ENCODE measurements at places on chromosomes 1 and 21.

- no peak for DNase-seq
Observed at GRCh38 chr1:44985747-44986359, 542 bp downstream of the EIF2B3 start.

DNA sequence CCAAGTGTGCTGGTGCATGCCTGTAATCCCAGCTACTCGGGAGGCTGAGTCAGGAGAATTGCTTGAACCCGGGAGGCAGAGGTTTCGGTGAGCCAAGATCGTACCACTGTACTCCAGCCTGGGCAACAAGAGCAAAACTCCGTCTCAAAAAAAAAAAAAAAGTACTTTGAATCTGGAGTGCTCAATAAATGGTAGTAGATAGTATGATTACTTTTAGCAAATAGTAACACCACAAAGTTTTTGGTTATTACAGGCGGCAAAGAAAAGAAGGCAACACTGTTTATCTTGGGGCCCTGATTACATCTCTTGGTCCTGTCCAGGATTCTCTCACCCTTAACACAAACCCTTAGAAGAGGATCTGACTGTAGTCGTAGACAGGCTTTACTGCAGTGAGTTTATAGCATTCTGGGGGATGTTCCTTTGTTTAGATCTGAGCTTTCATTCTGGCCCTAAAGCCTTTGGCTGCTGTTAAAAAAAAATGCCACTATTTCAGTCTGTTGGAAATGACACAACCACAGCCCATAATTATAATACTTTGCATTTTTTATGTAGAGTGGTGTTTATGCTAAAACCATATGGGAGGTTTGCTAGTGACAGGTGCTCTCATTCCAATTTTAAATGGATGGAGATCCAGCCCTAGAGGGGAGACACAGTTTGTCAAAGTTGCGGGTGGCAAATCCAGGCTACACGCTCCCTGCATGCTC is 79.7 kb upstream of the SLC2A1 start:
- no peak for DNase-seq

GRCh38 chr1:228430243-228430642 is 13.6 kb upstream of the TRIM17 start:
- DNase-seq, result no peak

GRCh38 chr1:119097380-119097779 is 43.1 kb downstream of the WARS2 start:
- no peak for DNase-seq

GRCh38 chr1:29258976-29259801 is 22.9 kb downstream of the PTPRU start:
- no peak for DNase-seq

GRCh38 chr1:22892789-22893188 is 79.9 kb downstream of the LACTBL1 start:
- DNase-seq, result no peak

DNA sequence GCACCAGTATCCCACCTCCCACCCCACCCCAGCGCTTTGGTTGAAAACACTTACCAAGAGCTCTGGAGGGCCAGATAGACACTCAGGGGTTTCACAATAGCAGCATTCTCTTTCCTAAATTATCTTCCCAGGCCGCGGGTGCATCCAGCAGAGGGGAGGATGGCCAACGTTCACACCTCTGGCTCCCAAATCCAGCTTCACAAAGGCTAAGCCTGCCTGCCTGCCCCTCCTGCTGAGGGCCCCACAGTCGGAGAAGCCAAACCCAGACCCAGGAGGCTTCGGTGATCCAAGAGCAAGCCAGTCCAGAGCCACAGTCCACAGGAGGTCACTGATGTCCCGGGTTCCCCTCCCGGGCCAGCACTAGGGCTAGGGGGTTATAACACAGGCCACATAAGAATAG is 231.9 kb downstream of the TRABD2B start:
- DNase-seq, result no peak

GRCh38 chr1:232891071-232891470 is 59.3 kb upstream of the NTPCR start:
- no peak for DNase-seq

DNA sequence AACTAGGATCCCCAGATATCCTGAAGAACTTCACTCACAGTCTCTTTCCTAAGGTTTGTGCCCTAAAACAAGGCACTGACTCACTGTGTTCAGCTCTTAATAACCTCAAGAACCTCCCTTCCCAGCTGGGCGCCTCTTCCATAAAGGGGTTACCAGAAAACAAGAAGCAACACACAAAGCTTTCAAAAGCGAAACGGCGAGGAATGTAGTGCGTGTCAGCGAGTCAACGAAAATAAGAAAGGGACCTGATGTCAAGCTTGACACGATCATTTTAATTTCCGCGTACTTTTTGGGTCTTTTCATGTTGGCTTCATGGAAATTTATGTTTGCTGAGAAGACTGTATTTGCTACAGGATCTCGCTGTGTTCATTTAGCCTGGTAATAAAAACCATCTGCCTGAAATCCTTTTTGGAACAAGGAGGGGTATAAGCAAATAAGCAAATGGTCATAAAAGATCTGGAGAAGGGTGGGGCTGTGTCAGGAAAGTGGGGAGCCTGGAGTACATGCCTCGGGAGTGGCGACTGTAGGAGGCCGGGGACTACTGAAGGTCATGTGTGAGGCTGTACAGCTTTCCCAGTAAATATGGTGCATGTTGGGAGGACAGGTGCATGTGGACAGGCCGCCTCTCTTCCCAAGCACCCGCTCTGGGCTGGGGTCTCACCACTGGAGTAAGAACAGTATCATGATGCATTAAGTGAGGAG is 11.4 kb upstream of the CLDN14 start:
- no peak for DNase-seq

GRCh38 chr1:24438423-24438901 is 22.9 kb downstream of the NIPAL3 start:
- peak; percentile 20 for DNase-seq

- no peak for DNase-seq
Observed at GRCh38 chr21:33424214-33424613, 21.0 kb downstream of the IFNGR2 start.

- DNase-seq, result no peak
Observed at GRCh38 chr1:68051475-68051874, 1.0 kb upstream of the DIRAS3 start.

DNA sequence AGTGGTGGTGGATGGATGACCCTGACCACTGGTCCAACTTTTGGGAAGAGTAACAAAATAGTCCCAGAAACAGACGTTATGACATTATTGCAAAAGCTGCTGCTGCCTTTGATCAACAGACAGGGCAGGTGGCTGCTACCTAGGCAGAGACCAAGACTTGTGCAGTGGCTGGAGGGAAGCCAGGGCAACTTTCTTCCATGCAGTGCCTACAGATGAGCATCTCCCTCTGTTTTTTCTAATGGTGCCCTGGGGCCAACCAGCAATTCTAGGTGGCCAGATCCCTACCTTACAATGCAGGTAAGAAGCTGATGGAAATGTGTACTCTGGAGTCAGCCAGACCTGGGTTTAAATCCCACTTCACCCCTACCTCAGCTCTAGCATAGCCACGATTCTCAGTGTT is 283.1 kb upstream of the POU3F1 start:
- DNase-seq, result no peak

GRCh38 chr1:233885196-233885920 is 19.1 kb upstream of the SLC35F3 start:
- DNase-seq, result no peak

DNA sequence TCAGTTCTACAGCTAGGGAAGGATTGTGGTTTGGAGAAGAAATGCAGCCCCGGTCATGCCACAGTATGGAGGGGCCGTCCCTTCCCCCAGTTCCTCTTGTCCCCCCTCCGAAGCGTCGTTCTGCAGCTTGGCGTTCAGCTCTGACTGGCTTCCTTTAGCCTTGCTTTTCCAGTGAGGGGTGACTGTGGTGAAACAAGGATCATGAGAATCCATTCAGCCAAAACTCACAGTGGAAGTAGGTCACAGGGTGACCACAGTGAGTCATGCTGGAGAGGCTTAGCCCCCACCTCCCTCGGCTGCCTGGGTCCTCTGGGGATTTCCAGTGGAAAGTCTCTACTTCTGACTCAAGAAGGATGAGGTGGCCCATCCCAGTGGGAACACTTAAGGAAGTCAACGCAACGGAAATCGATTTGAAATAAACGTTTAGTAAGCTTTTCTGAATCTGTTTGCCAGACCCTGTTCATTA is 37.3 kb upstream of the COL6A2 start:
- DNase-seq, result no peak

DNA sequence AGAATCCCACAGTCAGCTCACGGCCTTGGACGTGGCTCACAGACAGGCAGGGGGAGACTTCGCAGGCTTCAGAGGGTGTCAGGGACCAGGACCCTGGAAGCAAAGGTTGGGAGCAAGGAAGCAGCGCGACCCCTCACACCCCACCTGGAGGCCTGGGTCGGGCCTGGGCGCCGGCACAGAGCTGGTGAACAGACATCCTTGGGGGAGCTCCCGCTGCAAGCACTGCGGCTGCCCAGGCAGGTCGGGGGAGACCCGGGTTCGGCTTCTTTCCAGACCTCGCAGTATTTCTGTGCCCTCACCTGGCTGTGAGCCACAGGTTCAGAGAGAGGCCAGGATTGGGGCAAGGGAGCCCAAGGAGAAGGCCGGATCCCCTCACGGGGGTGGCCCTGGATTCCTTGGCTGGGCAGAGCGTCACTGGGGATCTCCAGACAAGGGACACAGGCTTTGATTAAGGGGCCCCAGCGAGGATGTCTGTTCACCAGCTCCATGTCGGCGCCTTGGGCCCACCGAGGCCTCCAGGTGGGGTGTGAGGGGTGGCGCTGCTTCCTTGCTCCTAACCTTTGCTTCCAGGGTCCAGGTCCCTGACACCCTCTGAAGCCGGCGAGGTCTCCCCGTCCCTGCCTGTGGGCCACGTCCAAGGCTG is 37.9 kb upstream of the TSPEAR start:
- no peak for DNase-seq

DNA sequence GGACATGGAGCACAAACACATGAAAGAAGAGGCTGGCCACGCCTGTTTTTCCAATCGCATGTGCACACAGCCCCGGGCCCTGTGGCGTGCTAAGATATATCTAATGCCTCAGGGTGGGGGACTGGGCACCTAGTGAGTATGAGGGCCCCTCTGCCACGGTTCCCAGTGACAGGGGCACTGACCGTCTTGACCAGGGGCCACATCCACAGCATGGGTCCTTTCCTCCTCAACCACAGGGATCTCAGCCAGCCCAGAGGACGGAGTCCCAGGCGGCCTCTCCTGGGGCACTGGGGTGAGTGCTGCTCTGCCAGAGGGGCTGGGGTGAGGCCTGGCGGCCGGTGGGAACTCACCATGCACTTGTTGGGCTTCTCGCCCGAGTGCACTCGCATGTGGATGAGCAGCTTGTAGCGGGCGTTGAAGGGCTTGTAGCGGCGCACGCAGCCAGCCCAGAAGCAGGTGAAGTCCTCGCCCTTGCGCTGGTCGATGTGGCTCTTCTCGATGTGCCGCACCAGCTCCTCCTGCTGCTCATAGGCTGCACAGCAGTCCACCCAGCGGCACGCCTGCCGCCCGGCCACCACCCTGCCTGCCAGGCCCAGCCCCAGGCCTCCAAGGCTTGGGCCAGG is 134.7 kb downstream of the DMRTB1 start:
- DNase-seq, result no peak

- no peak for DNase-seq
Observed at GRCh38 chr1:114061121-114061830, 82.0 kb downstream of the OLFML3 start.

- DNase-seq, result no peak
Observed at GRCh38 chr1:159554696-159555095, 18.9 kb upstream of the OR10J5 start.

DNA sequence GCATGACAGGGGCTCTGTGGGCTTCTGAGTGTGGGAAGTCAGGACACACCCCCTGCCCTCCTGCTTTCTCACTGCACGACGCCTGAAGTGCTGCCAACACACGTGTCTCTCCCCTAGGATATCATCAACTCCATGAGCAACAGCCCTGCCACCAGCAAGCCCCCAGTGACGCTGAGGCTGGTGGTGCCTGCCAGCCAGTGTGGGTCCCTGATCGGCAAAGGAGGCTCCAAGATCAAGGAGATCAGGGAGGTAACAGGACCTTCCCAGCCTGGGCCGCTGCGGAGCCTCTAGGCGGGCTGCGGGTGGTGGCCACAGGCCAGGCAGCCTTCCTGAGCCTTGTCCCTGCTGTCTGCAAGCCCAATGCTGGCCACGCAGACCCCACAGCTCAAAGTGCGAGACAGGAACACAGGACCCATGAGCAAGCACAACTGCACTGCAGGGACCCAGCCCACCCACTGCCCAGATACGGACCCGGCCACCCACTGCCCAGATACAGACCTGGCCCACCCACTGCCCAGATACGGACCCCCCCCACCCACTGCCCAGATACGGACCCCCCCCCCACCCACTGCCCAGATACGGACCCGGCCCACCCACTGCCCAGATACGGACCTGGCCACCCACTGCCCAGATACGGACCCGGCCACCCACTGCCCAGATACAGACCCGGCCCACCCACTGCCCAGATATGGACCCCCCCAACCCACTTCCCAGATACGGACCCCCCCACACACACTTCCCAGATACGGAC is 72.2 kb upstream of the COL6A1 start:
- no peak for DNase-seq

DNA sequence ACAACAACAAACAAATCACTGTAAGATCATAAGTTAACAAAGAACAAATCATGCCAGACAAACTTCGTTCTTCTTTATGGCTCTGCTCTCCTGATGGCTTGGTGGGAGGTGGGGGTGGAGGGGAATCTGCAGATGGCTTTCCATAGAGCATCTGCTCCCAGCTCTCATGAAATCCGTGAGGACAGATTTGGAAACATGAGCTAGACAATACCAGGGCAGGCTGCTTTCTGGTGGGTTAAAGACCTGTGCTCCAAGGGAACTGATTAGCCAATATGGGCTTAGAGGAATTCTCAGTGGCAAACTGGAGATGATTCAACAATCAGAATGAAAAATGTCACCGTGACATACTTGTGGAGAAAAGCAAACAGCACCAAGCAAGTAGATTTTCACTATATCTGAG is 69.4 kb upstream of the TLR5 start:
- no peak for DNase-seq

DNA sequence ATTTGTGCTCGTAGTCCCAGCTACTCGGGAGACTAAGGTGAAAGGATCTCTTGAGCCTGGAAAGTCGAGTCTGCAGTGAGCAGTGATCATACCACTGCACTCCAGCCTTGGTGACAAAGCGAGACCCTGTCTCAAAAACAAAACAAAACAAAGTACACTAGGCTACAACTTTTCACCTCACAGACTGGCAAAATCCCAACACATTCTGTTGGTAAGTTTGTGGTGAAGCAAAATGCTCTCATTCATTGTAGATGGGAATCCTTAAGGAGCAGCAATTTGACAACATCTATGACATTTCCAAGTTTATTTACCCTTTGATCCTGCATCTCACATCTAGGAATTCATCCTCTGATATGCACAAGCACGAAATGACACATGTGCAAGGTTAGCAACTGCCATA is 20.2 kb upstream of the SLC1A7 start:
- DNase-seq, result no peak
